ENCODE measurements at places on chromosomes 1 and 21.
A peak's percentile ranks its signal among the peaks of the same experiment; 100 is the strongest.

DNA sequence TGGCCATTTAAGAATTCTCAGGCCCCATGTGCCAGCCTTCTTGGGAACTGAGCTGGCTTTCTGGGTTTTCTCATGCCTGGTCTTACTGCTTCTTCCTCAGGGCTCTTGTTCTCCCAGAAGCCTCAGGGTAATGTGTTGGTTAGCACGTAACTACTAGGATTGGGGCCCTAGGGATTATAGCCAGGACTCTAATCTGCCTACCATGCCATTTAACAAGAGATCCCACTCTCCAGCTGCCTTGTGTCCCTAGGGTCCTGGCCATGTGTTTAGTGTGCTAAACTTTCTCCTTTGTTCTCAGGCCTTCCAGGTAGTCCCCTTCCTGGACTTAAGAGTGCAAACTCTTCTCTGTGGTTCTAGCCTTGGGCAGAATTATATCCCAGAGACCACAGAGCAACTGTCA is 2.2 kb upstream of the SH3BGRL3 start:
- no peak for DNase-seq

GRCh38 chr1:25472471-25472870 is 41.8 kb downstream of the MACO1 start:
- DNase-seq = no peak

DNA sequence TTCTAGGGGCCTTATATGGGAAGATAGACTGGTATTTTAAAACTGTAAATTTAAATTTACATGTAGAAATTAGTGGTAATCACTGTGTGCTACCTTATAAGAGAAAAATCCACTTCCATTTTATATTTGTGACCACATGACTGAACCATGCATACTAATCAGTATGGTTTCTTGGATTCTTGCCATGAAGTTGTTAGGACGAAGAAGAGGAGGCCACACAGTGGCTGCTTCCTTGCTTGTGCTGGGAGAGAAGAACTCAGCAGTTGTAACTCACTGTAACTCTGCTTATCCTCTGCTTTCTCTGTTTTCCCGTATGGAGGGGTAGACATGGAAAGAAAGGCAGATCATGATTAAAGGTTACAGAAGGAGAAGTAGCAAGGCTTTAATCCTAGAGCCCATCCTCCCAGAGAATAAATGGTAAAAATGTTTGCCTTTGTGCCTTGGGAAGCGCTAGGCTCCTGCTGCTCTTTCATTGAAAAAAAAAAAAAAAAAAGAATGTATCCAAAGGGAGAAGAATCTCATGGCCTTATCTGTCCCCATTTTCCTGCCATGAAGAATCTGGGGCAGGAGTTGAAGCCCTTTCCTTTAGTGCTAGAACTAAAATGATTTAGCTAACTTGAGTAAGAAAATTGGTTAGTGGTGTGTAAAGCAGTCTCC is 32.4 kb downstream of the KCTD3 start:
- no peak for DNase-seq

GRCh38 chr1:212237651-212238050 is 47.6 kb upstream of the PPP2R5A start:
- no peak for DNase-seq

DNA sequence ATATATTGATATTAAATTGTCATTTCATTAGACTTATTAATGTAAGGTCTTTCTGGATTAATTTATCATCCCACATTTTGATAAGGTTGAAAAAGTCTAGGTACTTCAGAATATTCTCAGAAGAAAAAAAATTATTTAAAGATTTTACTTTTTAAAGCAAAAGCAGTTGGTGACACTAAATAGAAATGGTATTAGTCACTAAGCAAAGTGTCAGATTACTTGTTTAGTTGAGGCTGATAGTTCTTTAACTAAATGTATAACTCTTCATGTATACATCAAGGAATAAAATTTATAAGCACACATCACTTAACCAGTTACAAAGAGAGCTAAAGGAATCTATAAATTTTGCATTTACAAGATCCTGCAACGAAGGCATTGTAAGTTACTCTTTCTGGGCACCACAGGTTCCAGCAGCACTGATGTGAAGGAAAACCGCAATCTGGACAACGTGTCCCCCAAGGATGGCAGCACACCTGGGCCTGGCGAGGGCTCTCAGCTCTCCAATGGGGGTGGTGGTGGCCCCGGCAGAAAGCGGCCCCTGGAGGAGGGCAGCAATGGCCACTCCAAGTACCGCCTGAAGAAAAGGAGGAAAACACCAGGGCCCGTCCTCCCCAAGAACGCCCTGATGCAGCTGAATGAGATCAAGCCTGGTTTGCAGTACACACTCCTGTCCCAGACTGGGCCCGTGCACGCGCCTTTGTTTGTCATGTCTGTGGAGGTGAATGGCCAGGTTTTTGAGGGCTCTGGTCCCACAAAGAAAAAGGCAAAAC is 101.1 kb downstream of the ADARB1 start:
- DNase-seq = no peak

DNA sequence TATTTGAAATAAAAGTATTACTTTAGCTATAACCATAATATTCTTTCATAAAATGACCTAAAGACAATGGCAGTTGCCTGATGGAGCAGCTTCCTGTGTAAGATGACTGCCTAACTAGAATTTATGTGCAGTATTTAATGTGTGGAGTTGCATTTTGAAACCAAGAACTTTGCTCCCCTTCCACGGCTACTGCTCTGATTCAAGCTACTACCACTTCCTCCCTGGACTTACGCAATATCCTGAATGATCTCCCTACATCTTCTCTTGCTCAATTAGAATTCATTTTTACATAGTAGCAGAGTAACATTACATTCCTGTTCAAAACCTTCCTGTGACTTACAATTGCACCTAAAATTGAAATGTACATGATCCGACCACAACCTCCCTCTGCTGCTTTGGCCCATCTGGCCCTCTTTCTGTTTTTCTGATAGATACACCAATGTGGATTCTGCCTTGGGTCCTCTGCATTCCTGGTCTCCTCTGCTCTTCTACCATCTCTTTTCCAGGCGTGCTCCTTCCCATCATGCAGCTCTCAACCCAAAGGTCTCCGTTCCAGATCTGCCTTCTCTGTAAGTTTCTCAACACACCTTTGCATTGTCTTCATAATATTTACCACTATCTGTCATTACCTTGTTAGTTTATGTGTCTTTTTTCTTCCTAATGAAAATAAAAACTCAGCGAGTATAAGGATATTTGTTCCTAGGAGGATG is 47.4 kb upstream of the USP25 start:
- no peak for DNase-seq

DNA sequence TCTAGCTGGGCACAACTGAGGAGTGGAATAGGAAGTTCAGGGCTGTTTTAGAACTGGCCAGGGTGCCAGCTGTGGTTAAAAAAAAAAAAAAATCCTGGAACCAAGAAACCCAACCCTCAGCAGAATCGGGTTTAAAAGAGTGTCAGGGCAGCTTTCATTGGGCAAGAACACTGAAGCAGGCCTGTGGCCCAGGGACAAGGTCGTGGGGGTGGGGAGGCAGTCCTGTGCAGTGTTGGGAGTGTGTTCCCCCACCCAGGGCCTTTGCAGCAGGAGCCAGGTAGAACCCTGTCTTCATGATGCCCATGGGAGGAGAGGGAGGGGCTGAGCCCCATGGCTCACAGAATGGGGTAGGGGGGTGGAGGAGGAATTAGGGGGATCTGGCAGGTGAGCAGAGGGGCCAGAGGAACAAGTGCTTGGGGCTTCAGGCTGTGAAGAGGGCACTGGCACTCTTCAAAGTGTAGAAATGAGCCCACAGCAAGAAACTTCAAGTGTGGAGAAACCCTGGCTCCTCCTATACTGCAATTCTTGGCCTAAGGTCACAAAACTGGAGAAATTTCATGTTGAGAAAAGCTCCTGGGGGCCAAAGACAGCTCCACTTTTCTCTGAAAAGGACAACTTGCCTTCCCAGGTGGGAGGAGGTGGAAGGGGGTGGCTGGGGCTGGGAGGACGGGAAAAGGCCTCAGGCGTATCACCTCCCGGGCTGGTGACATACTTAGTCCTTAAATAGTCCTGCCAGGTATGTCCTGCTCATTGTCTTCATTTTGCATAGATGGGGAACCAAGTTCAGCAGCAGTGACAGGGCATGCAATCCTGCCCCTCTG is 39.3 kb downstream of the KIAA1614 start:
- no peak for DNase-seq

- DNase-seq = no peak
Observed at GRCh38 chr1:41804176-41804575, 114.5 kb downstream of the HIVEP3 start.

- no peak for DNase-seq
Observed at GRCh38 chr1:166888373-166889111, 12.5 kb upstream of the TADA1 start.

DNA sequence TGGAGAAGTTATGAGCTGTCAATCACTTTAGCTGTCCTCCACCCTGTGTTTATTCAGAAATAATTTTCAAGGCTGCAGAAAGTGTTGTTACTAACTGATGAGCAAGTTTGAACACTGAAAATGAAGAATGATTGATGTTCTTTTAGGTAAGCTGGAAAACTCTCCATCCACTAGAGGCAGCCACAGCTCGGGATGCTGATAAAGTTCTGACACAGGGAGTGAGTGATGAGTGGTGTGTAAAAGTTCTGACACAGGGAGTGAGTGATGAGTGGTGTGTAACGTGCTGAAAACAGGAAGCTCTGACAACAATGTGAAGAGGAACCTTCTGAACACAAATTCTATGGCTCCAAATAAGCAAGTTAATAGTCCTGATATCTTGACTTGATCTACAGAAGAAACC is 197.5 kb upstream of the PTBP2 start:
- no peak for DNase-seq

- DNase-seq = no peak
Observed at GRCh38 chr1:217627431-217627830, 3.5 kb downstream of the GPATCH2 start.

- no peak for DNase-seq
Observed at GRCh38 chr1:167554028-167554779, 642 bp upstream of the CREG1 start.

DNA sequence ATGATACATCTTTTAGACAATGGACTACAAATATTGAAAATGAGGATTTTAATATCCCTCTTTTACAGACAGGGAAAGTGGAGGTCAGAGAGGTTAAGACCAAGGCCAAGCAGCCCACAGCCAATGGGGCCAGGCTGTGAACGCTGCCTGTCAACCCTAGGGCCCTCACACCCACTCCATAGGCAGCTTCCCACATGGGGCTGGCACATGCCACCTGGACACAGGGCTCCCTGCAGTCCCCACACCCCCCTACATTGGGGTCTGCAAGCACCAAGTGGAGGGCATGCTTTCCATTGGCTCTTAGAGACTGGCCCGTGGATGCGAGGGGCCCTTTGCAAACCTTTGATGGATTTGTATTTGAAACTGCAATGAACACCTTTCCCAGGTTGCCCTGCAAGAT is 348.5 kb upstream of the VAMP3 start:
- DNase-seq = no peak

GRCh38 chr1:23470282-23471070 is 13.5 kb downstream of the ASAP3 start:
- DNase-seq = no peak

- DNase-seq = no peak
Observed at GRCh38 chr1:54370287-54370989, 35.8 kb downstream of the SSBP3 start.

DNA sequence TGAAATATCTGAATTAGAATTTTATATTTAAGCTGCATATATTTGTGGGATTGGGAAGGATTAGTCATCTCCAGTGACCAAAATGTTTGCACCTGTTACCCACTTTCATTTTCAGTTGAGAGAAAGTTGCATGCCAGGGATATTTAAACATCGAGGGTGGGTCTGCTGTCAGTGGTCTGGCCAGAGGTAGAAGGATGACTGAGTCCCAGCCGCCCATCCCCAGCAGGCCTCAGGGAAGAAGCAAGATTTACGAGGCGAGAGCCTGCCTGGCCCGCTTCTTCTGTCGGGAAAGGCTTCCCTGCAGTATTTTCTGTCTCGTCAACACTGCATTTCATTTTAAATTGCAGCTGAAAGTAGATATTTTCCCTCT is 1.4 kb upstream of the MAN1C1 start:
- DNase-seq = no peak

GRCh38 chr1:185315445-185316071 is 1.5 kb downstream of the IVNS1ABP start:
- no peak for DNase-seq

DNA sequence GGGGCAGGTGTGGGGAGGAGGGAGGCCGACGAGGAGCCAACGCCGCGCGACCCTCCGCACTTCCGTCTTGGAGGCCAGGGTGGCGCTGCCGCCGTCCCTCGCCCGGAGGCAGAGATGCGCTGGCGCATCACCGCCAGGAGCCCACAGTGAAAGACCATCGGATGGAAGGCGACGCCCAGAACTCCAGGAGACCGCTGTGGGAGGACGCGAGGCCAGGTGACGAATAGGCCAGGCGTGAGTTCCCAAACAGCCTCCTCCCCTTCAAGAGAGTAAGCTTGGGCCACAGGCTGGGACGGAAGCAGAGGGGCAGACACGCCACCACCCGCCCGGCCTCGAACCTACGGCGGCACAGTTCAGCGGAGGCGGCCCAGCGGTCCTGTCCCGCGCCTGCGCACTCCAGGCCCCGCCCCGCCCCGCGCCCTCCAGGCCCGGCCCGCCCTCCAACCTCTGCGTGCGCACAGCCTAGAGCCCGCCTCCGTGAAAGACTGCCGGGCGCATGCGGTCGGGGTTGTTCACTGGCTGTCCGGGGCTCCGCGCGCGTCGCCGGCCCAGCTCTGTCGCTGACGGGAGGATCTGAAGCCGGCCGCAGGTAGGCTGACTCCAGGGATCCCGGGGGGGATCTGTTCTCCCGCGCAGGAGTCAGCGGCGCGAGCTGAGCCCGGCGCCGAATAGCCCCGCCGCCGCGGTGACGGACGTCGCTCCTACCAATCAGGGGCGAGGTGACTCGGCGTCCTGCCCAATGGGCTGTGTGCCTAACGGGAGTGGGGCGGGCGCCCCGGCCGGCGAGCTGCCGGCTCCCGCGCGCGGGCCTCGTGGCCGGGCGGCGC is at the start of gene CTPS1:
CTPS1 (plus strand) TSS at position 456 of the 827 bp plus-strand sequence. CDS start 3,595 bp downstream, outside the sequence.
- peak; percentile 61 for DNase-seq

DNA sequence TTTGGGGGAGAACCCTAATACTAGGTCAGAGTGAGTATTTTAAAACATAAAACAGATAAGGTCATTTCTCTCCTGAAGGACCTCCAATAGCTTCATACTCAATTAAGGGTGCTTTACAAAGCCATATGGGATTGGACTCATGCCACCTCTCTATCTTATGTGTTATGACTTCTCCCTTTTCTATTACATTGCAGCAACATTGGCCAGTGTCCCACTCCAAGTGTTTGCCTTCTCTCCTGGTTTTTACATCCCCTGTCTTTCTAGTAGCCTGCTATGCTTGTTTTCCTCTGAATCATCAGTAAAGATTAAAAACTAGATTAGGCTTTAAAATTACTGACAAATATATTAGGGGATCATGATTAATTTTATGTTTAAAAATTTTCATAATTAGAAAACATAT is 66.6 kb downstream of the SCMH1 start:
- DNase-seq = no peak
